ENCODE measurements at places on chromosomes 4 and X.

GRCh38 chrX:47751670-47752069 lies 85.0 kb upstream of the ZNF81 start:
- no peak for DNase-seq

DNA sequence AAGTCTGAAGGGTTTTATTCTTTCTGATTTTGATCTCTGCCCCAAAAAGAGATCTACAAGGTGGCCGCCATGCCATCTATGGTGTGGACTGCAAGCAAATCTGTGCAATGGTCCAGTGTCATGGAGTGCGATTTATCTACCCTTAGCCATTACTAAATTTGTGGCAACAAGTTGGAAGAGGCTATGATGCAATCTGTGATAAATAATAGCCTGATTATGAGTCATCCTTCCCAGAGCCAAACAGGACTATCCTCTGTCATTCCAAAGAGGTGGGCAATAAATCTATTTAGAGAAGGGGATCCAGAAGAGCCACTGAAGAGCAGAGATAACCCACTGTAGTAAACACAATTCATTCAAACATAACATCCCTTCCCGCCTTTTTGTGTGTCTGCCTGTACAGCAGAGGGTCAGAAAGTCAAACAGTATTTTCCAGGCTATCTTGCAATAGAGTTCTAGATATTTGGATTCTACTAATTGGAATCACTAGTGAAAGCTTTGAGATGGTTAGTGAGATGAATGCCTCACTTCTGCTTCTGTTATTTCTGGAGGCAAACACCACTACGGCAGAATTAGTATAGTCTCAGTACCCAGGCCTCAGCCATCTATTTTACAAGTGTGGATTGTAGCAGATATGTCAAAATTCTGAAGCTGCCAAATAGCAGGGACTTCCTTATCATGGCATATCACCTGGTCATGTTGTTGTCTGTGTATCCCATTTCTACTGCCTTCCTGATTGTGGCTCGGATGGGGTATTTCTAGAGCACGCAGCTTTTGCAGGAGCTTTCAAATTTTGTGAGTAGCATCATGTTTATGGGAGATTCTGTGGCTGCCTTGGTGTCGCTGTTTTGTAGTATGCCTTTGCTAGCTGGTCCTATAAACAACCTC lies 192.0 kb downstream of the SMIM20 start:
- no peak for DNase-seq

GRCh38 chr4:119313237-119313636 lies 8.7 kb downstream of the FABP2 start:
- DNase-seq = no peak

- DNase-seq = no peak
Measured at GRCh38 chrX:17605676-17606075, 131.6 kb upstream of the SCML1 start.

DNA sequence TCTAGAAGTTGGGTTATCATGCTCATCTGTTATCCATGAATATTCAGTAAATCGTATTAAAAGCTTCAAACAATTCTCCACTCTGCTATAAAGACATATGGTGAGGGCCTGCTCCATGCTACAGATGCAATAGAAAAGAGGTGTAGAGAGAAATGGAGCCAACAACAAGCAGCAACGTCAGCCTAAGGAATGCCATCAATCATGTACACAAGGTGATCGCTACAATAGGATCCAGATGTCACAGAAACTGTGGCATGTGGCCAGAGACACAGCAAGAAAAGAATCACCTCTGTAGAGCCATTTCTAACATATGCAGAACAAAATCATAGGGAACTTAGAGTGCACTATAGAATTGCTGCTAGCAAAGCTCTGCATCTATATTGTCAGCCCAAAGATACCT lies 1188.1 kb downstream of the PCDH7 start:
- no peak for DNase-seq

- DNase-seq = peak; percentile 80
Measured at GRCh38 chr4:87220094-87220822, at the start of gene KLHL8. KLHL8 (minus strand) TSS chr4:87220618; CDS start chr4:87195539, 25,079 bp downstream.

DNA sequence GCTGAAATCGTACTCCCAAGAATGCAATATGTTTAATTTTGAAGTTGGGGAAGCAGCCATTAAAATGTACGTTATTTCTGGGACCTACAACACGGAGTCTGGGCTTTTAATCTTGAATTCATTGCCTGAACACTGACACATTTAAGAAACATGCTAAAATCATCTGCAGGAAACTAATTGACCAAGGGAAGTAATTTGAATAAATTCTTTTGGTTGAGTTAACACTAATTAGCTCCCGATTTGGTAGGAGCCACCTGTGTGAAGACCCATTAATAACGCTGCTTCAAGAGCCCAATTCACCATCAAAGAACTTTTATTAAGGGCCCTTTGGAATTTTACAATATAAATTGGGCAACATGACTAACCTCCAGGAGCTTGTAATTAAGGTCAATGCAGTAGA lies 309.2 kb downstream of the RAB28 start:
- no peak for DNase-seq

GRCh38 chr4:45701621-45702020 lies 422.2 kb downstream of the GABRG1 start:
- DNase-seq = no peak

DNA sequence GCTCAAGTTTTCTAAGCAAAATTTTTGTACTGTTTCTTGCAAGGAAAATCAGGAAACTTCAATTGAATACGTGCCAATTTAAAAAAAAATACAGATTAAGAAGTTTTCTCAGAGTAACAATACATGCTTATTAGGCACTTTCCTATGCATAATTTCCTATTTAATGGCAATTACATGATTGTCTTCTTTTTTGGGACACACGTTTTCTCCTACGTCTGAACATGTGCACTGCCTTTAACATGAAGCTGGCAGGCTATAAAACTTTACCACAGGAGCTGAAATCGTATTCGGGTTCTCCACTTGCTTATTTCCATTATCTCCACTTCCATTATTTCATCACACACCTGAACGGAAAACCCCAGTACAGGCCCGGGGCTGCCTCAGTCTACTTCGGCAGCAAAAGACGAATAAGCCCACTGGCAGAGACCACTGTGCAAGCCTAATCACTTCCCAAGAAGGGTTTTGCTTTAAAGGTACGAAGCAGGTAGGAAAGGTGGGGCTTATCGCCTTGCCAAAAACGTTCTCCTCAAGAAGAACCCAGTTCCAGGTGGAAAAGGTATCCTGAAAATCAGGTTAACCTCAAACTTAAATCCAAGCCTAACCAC lies 575 bp downstream of the RCHY1 start:
- no peak for DNase-seq

DNA sequence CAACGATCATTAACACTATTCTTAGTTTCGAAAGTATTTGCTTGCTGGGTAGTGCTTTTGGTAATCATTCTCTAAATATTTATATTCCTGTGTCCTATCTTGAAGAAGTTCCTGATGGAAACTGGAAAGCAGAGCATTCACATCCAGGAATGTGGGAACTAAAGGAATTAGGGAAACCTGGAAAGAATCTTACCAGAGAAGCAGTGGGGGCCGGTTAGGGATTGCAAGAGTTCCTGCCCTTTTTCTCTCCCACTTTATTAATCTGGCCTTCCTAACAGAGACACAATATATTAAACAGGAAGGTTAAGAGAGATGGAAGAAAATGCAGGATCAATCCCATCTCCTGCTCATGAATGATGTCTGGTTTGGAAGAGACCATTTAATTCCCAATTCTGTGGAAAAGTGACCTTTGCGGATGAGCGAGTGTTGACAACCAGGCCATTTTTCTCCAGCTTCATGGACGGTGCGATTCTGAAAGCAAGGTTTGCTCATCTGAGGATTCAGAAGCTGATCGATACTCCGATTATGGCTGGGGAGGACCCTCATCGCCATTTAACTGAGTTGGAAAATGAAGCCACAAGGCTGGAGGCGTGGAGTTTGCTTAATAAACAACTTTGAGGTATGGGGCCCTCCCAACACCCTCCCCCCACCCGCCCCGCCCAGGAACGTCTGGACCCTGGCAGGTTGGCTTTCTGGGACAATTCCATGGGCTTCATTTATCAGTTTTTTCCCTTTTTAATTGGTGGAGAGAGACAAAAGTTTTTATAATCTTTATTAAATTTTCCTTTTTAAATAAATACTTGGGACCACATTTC lies 52.3 kb downstream of the C4orf51 start:
- DNase-seq = no peak

- no peak for DNase-seq
Measured at GRCh38 chrX:65300104-65300809, 234.3 kb downstream of the LAS1L start.

- no peak for DNase-seq
Measured at GRCh38 chr4:81746071-81746470, 274.4 kb upstream of the RASGEF1B start.

DNA sequence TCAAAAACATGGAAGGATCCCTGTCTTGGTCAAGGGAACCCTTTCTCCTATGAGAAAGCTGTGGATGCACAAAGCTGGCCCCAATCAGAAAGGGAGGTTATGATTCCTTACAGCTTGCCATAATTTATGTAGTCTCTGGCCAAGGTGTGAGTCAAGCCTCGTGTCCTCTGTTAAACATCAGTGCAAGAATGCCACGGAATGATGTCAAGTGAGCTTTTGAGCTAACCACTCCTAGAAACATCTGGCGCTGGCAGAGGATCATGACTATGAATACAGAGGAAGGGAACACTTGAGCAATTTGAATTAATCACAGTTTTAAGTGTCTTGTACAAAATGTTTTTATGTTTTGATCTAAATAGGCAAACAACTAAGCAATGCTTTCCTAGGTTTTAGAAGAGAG lies 51.5 kb upstream of the RAP2C start:
- no peak for DNase-seq

GRCh38 chr4:168917138-168917779 lies 92.8 kb downstream of the CBR4 start:
- DNase-seq = no peak

GRCh38 chrX:40479777-40480318 lies 100.9 kb upstream of the ATP6AP2 start:
- no peak for DNase-seq

DNA sequence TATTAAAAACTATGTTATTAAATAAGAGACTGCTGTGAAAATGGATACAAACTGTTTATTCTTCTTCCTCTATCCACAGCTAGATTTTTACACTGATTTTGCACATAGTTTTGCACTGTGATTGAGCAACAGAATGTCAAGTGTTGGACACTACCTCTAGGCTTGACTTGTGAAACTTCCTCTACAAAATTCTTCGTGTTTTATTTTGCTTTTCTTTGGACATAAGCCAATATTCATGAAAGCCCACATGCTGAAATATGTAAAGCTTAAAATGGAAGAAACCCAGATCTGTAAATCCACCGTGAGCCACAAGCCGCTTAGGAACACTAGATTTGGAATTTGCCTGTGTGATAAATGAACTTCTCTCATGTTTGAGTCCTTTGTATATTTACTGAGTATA lies 849.4 kb downstream of the FSTL5 start:
- DNase-seq = no peak

- DNase-seq = no peak
Measured at GRCh38 chr4:174427571-174428140, 94.6 kb downstream of the HPGD start.

GRCh38 chrX:129043138-129043537 lies 480.2 kb downstream of the SMARCA1 start:
- no peak for DNase-seq
